Dermis blood vessel endothelial cell (primary cell): ENCODE measurements at places on chromosomes 5 and 9.

- DNase-seq, result no peak
Measured at GRCh38 chr9:89740722-89741121, 135.9 kb downstream of the GADD45G start.

DNA sequence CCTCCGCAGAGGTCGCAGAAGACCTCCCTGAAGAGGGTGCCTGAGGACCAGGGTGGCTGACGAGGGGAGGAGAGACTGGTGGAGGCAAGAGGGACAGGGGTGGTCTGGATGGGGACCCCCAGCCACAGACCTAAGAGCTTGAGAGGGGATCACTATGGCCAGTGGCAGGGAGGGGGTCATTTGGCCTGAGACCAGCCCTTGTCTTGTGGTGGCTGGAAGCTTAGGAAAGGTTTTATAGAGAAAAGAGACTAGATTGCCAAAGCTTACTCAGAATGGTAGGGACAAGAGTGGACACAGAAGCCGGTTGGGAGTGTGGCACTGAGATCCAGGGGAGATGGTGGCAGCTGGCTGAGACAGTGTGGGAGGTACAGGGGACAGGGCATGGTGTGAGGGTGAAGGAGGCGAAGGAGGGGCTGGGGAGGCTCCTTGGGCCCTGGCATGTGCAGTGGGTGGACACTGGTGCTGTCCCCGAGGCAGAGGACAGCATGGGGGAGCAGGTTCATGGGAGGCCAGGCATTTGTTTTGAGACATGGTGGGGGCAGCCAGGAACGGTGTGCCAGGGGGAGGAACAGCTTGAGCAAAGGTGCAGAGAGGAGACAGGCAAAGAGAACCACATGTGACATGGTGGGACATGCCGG lies 123.0 kb downstream of the C9orf50 start:
- no peak for DNase-seq

- DNase-seq, result no peak
Measured at GRCh38 chr5:74030371-74030770, 404.4 kb downstream of the ARHGEF28 start.

DNA sequence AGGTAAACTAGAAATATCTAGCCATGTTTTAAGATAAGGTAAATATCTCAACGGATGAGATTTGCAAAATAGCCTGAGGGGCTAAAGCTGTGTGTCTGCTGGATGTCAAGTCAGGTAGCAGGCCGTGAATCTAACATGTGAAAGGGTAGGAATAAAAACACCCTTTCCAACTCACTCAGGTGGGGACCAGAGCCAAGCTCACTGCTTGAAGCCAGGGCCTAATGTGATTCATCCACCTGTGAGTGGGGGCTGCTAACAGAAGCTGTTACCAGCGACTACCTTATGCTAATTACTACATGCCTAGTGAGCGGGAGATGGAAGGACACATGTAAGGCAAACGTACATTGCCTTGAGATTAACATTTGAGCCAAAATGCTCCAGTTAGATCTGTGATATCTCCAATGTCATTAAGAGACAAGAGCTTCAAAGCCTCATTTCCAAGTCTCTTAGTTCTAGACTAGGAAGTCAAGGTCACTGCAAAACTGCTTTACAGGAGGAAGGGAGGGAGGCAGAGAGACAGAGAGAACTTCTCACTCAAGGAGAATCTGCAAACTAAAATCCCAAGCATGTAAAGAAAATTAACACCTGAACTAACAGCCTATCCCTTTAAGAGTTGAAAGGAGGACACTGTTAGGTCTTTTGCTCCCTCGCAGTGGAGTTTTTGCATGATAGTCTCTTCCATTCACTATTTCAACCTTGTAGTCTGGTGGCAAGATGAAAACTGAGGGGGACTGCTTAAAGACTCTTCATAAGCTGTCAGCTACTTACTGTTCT lies 141.6 kb upstream of the RPS23 start:
- DNase-seq, result no peak

GRCh38 chr9:92605224-92605623 lies 64.7 kb downstream of the IPPK start:
- DNase-seq, result no peak
